HT-29 (cell line): ENCODE measurements at places on chromosomes 2 and 18. TPM values are rescaled to one million over a fixed set of nuclear protein-coding genes. Genes with fewer than 3 reads are reported as not detected.

Gene TUBA3E
- not detected in 2 replicates for total RNA-seq

GRCh38 chr2:32683520-32684086 is 55.8 kb downstream of the TTC27 start:
- no peak for DNase-seq

Gene CSRNP3
- total RNA-seq, result 0.08 and 0.10 TPM in 2 replicates

DNA sequence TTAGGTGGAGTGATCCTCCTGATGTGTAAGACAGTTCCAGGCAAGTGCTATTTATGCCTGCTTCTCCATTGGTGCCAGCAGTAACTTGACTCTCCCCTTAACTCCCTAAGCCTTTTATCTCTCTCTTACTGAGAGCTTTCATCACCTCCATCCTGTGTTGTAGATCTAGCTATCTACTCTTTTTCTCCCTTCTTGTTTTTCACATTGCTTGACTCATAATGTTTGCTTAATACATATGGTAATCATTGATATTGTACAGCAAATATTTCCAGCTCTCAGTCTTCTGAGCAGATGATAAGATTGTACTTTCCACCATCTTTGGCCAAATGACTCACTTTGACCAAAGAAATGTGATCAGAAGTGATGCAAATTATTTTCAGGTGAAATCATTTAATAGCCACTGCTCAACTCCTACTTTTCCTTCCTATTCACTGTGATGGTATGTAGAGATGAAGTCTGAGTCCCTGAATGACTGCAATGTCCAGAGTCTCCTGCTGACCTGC is 165.0 kb downstream of the PLCL1 start:
- DNase-seq, result no peak

DNA sequence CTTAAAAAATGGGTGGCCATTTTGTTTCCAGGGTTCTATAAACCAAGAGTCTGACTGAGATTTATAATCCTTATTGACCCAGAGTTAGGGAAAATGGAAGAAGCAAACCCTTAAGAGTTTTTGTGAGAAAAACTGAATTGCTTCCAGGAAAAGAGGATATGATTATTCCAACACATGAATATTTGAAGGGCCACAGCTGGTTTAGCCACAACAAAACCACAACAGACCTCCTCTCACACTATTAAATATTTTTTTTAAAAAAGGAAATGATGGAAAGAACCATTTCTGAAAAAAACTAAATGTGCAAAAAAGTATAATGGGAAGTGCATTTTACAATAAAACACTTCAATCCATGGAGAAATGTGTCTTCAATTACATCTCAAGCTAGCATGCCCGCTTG is 182.7 kb downstream of the ETAA1 start:
- no peak for DNase-seq

Gene NETO1
- total RNA-seq, result not detected in 2 replicates

- DNase-seq, result no peak
Observed at GRCh38 chr2:52686935-52687334, 1080.7 kb upstream of the CHAC2 start.

DNA sequence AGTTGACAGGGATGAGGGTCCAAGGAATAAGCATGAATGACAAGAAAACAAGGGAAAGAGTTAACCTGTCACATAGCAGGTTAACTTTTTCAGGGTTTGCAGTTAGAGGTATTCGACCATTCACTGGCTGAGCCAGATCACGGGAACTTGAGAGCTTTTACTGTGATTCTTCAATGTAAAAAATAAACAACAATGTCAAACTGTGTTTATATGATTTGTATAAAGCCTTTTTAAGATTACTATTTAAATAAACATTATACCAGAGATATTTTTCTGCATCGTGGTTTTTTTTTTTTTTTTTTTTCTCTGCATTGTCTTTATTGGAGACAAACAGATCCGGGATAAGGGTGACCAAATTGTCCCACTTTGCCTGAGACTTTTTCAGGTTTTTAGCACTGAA is 115.6 kb downstream of the NRP2 start:
- no peak for DNase-seq

GRCh38 chr18:7273301-7273921 is 42.5 kb downstream of the LRRC30 start:
- no peak for DNase-seq

DNA sequence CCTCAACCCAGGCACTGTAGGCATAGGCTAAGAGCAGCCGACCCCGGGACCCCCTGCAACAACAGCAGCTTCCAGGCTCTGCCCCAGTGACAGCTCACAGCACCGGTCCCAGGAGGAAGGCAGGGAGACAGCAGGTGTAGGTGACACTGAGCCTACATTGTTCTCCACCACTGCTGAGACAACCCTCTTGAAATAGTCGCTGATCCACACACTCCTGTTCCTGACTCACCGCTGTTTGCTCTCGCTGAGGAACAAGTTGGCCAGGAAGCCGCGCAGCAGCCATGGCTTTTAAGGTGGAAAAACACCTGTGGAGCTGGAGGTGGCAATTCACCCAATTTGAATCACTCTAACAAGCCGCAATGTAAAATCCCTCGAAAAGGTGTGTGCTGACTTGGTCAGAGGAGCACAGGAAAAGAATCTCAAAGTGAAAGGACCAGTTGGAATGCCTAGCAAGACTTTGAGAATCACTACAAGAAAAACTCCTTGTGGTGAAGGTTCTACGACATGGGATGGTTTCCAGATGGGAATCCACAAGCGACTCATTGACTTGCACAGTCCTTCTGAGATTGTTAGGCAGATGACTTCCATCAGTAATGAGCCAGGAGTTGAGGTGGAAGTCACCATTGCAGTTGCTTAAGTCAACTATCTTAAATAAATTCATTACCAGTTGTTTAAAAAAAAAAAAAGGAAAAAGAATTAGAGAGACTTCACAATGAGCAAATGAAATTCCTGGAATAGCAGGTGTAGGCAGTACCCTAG is 167.5 kb downstream of the ARL4C start:
- DNase-seq, result no peak

Gene SERPINB7
- total RNA-seq, result 0.16 TPM in 1 of 2 replicates, not detected in the other

Gene TRABD2A
- total RNA-seq, result 2.3 and 3.1 TPM in 2 replicates

DNA sequence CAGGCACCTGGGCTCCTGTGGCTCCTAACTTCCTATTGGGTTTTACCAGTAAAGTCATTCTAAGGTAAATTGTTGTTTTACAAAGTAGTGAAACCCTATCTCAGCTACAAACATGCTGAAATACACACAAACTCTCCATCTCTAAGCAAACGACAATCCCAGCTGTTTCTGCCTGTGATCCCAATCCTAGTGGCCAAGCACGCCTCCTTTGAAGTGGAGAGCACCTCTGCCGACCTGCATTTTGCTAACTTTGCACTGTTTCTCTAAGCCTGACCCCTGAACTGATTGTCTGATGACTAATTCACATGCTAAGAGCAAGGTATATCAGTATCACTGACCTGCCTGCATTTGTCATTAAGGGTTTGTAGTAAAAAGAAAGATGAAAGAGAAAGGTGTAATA is 124.3 kb downstream of the PAX3 start:
- no peak for DNase-seq
